Stimulated activated CD4-positive, alpha-beta T cell treated with anti-CD3 and anti-CD28 coated beads, Interleukin-15, amount 100 ng/mL, for 24 hours (primary cell): ENCODE measurements at places on chromosomes 7 and 10.

DNA sequence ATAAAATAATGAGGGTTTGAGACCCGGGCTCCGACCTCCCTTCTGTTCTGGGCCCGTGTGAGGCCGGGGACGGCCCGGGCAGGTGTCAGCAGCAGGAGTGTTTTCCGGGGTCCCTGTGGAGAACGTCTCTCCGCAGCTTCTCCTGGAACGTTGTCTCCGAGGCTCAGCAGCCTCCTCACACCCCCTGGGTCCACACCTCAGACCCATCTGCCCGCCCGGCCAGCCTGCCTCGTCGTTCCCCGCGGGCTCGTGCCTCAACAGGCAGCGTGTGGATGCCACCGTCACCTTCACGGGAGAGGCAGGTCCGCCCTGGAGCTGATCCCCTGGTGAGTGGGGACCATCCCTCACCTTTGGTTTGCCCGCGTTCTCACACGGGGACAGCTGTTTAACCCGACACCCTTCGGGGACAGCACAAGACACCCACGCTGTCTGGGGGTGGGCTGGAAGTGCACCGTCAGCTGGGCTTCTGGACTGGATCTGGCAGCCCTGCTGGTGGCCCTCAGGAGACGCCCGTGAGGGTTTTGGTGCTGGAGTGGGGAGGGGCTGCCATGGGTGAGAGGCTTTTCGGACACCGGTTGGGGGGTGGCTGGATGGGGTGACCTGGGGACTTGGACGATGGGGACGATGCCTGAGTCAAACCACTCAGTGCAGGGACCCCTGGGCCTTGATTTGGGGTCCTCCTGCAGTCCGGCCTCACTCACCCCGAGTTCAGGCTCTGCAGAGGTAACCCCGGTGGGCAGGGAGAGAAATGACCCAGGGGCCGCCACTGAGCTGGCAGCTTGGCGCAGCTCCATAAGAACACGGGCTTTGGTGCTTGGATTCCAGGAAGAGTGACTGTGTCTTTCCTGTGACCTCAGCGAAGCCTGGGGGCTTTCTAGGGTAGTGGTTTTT, 131.7 kb downstream of the DNAJB6 start:
- no peak for DNase-seq

GRCh38 chr10:33249659-33250345, 84.7 kb downstream of the NRP1 start:
- no peak for DNase-seq

DNA sequence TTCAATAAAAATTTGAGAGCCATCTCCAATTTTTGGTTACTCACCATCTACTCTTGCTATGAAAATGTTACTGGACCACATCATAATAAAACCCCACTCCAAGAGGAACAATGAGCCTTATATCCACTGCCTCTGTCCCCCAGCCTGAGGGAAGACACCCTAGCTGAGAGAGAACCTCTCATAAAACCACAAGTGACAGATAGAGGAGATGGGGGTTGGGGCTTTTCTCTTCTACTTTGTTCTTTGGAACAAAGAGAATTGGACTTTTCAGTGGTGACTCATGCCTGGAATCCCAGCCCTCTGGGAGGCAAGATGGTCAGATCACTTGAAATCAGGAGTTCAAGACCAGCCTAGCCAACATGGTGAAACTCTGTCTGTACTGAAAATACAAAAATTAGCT, 27.6 kb upstream of the TAS2R16 start:
- no peak for DNase-seq

GRCh38 chr10:29760138-29760900, 125.5 kb upstream of the SVIL start:
- no peak for DNase-seq

- peak; percentile 33 for DNase-seq
These were observed 766 bp downstream of the BAMBI start for GRCh38 chr10:28677888-28678686.
